ENCODE measurements at places on chromosomes 5 and 9.

DNA sequence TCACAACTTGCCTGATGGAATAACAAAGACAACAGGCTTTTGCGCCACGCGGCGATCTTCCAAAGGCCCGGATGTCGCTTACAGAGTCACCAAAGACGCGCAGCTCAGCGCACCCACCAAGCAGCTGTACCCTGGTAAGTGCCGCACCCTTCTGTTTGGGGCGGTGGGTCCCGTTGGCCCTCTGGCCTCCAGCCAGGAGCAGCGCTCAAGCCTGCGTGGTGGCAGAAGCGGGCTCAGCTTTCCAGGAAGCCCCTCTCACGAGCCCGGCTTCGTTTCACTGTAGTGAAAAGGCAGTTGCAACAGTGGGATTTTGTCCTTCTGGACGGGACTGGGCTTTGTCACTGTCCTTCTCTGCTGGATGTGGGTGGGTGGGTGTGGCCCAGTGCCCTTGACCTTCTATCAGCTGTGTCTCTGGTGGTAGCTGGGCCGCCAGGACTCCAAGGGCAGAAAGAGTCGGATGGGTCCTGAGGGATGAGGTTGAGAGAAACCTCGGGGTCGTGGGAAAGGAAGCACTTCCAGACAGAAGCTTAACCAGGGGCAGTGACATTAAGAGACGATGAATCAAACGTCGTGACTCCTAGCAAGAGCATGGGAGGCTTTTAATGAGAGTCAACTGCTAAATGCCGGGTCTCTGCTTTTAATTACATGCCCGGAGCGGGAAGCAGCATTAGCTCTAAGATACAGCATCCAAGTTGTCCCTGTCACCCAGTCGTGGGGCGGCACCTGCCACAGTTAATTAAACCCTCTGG lies 49.5 kb downstream of the COL5A1 start:
- no peak overlapping the region for H3K4me3 ChIP-seq
- peaks cover 14% of the 10 kb centered on the region for H3K4me1 ChIP-seq
- peak; percentile 72 for DNase-seq
- peaks cover 31% of the 10 kb centered on the region for H3K36me3 ChIP-seq
- H3K27ac ChIP-seq: peak overlapping the region; percentile 56
- H3K27me3 ChIP-seq: no peaks in the 10 kb centered on the region

- no peak overlapping the region for H3K4me3 ChIP-seq
- H3K27ac ChIP-seq: no peak overlapping the region
- H3K36me3 ChIP-seq: no peaks in the 10 kb centered on the region
These were observed 35.3 kb upstream of the SMIM23 start for GRCh38 chr5:171750311-171750788.

GRCh38 chr9:134044944-134045343 lies 19.7 kb downstream of the BRD3OS start:
- H3K4me3 ChIP-seq: no peak overlapping the region
- no peak overlapping the region for H3K27ac ChIP-seq
- no peak for DNase-seq
- H3K4me1 ChIP-seq: no peaks in the 10 kb centered on the region
- no peaks in the 10 kb centered on the region for H3K27me3 ChIP-seq

GRCh38 chr9:137380606-137381005 lies 42.4 kb downstream of the EXD3 start:
- no peak for DNase-seq
- H3K36me3 ChIP-seq: no peaks in the 10 kb centered on the region
- no peak overlapping the region for H3K4me3 ChIP-seq
- H3K4me1 ChIP-seq: no peaks in the 10 kb centered on the region
- H3K27ac ChIP-seq: no peak overlapping the region

DNA sequence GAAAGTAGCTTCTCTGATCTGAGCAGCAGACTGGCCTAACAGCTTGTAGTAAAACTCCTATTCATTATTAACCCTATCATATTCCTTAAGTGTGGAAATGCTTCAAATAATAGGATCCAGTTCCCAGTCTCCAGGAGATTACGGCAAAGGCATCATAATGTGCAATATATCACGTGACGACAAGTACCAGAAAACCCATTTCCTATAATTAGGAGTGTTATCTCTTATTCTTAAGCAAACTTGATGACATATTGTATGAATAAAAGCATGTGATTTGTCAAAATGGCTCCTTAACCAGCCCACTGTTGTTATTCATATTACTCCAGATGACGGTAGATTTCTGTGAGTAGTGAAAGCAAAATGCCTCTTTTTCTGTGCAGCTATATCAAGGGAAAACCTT lies 2.9 kb downstream of the SV2C start:
- DNase-seq: no peak
- H3K36me3 ChIP-seq: no peaks in the 10 kb centered on the region
- no peak overlapping the region for H3K4me3 ChIP-seq
- H3K27ac ChIP-seq: no peak overlapping the region
- H3K4me1 ChIP-seq: no peaks in the 10 kb centered on the region
- peaks cover 52% of the 10 kb centered on the region for H3K27me3 ChIP-seq

DNA sequence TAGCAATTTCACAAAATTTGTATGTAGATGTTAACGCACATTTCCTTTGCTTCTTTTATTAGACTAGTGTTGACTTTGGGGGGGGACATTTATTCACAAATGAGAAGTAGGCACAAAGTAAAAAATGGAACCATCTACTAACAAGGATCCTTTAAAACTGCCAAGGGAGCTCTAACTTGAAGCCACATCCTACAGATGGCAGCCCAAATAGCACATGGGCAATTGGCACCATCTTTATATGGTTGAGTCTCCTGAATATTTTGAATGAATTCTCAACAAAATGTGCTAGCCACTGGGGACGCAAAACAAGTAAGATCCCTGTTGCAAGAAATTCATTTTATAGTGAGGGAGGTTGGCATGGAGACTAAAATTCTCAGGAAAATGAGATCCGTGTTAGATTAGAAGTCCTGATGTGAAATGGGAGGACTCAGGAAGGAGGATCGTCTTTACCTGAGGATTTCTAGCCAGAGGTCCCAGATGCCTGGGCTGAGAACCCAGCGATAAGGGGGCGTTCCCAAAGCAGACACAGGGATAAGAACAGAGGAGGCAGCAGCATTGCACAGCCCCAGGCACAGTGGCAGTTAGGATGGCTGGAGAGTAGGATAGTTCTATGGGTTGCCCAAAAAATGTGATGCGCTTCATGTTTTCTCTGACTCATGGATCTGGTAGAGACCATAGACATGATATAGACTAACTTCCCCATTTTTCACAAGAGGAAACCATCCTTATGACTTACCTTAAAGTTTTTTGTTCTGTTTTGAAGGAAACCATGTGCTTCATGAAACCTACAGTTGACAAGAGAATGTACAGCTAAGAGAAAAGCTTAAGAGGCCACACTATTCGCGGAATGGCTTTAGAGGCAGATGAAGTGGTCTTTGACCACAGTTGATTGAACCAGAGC lies 37.4 kb downstream of the C9orf152 start:
- no peak for DNase-seq
- H3K4me3 ChIP-seq: no peak overlapping the region

DNA sequence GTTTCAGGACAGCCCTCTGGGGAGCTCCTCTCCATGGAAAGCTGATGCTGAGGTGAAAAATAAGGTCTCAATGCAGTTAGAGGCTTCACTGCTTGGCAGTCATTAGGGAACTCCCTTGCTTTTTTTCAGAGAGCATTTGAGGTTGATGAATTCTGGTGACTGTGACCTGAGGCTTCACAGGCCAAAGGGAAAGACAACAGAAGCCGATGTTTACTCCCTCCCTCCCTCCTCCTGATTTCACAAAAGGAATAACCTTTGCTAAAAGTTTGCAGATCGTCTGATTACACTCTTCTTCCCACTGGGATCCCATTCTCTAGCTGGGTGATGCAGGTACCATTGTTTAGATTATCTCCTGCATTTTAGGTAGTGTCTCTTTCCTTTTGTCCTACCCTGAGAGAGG lies 329.4 kb downstream of the KIF4B start:
- H3K4me1 ChIP-seq: no peaks in the 10 kb centered on the region
- no peaks in the 10 kb centered on the region for H3K27me3 ChIP-seq
- no peak for DNase-seq
- H3K36me3 ChIP-seq: no peaks in the 10 kb centered on the region

GRCh38 chr5:78761840-78762239 lies 113.3 kb upstream of the LHFPL2 start:
- 0 out of 2 replicates have a peak, but pooled peaks cover 15% of the 10 kb centered on the region for H3K27me3 ChIP-seq
- H3K27ac ChIP-seq: no peak overlapping the region
- DNase-seq: no peak
- H3K4me3 ChIP-seq: no peak overlapping the region
- no peaks in the 10 kb centered on the region for H3K36me3 ChIP-seq

GRCh38 chr9:129776938-129777768 lies 24.3 kb upstream of the PTGES start:
- peak; percentile 100 for DNase-seq
- H3K4me1 ChIP-seq: peaks cover 16% of the 10 kb centered on the region
- H3K4me3 ChIP-seq: peak overlapping the region; percentile 37
- H3K27ac ChIP-seq: peak overlapping the region; percentile 90
- H3K36me3 ChIP-seq: no peaks in the 10 kb centered on the region

DNA sequence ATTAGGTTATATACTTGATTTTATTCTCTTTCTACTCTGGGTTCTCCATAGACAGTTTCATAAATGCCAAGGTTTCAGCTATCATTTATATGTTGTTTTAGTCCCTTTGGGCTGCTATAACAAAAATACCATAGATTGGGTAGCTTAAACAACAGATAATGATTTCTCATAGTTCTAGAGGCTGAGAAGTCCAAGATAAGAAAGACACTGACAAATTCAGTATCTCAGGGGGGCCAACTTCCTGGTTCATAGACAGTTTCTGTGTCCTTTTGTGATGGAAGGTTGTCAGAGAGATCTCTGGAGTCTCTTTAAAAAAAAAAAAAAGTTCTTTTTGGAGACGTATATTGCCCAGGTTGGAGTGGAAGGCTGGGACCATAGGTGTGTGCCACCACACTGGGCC lies 113.3 kb downstream of the SCAMP1 start:
- no peak overlapping the region for H3K27ac ChIP-seq
- no peaks in the 10 kb centered on the region for H3K27me3 ChIP-seq
- DNase-seq: no peak
- H3K4me1 ChIP-seq: peaks cover 3% of the 10 kb centered on the region

GRCh38 chr9:34555002-34555348 lies 32.2 kb upstream of the ENHO start:
- no peak overlapping the region for H3K27ac ChIP-seq
- no peaks in the 10 kb centered on the region for H3K4me1 ChIP-seq
- H3K36me3 ChIP-seq: no peaks in the 10 kb centered on the region
- H3K27me3 ChIP-seq: no peaks in the 10 kb centered on the region

DNA sequence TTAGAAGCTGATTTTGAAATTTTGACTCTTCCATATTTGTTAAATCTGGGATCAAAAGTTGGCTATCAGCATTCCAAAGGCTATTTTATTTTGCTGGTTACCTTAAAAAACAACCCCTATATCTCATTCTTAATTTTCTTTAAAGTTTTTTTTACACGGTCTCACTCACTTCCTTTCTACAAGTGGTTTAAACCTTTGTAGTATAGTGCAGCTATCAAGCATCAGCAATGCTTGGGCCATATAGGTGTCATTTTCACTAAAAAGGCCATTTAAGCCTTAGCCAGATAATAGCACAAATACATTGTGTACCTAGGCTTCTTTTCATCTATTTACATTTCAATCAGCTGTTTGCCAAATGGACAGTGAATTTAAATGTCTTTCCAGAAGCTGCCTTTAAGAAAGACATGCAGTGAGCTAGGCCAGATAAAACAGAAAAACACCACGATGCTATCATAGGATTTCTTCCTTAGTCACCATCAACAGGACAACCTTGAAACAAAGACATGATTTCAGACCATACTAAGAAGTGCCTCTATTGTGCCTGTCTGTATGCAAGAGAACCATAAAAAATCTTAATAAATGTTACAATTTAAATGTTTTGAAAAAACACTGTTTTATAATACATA lies 104.2 kb downstream of the RAPGEF6 start:
- no peaks in the 10 kb centered on the region for H3K27me3 ChIP-seq
- no peaks in the 10 kb centered on the region for H3K36me3 ChIP-seq
- H3K4me1 ChIP-seq: peaks cover 6% of the 10 kb centered on the region
- H3K27ac ChIP-seq: no peak overlapping the region
- DNase-seq: no peak

DNA sequence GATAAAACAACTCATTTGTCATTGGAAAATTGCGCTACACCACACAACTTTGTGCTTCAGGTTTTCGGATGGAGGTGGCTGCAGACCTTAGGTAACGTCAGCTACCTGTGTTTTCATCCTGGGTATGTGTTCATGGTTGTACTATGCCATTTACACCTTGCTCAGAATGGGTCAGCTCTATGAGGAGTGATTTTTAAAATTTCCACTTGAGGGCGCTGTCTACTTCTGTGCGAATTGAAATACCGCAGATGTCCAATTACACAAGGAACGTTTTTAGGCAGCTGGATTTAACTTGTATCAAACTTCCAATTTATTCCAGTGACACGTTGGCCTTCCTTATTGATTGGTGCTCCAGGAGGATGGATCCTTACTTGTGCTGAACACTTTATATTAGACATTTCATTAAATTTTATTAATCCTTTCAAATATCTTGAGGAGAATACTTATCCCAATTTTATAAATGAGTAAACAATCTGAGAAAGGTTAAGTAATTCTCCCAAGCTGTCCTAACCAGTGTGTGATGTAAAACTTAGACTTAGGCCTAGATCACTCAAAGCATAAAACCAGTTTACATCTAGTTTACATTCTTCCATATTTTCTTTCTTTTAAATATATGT lies 23.4 kb downstream of the DMRTA1 start:
- H3K36me3 ChIP-seq: no peaks in the 10 kb centered on the region
- peaks cover 26% of the 10 kb centered on the region for H3K27me3 ChIP-seq
- no peaks in the 10 kb centered on the region for H3K4me1 ChIP-seq
- H3K27ac ChIP-seq: no peak overlapping the region

- no peaks in the 10 kb centered on the region for H3K4me1 ChIP-seq
- H3K36me3 ChIP-seq: no peaks in the 10 kb centered on the region
- no peak for DNase-seq
- H3K27ac ChIP-seq: no peak overlapping the region
- no peak overlapping the region for H3K4me3 ChIP-seq
These were observed 132.0 kb upstream of the NFIB start for GRCh38 chr9:14445946-14446345.

DNA sequence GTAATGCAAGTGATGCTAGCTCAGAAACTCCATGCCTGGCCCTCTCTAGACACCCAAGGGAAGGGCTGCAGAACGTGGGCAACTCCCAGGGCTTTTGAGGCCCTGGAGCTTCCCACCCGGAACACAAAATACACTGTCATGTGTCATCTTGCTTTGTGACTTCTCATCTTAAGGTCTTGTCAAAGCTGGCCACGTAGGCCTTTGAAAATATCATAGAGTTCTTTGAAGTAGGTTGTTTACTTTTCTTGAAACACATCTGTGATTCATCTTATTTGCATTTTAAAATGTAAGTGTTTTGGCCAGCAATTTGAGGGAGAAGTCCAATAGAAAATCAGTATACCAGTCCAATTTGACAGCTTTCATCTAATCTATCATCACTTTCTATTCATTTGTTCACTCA lies 40.2 kb upstream of the PALM2AKAP2 start:
- no peak overlapping the region for H3K27ac ChIP-seq
- DNase-seq: no peak
- no peaks in the 10 kb centered on the region for H3K4me1 ChIP-seq
- no peaks in the 10 kb centered on the region for H3K36me3 ChIP-seq

GRCh38 chr9:8659108-8659507 lies 859.5 kb upstream of the DMAC1 start:
- no peak for DNase-seq
- no peak overlapping the region for H3K4me3 ChIP-seq
- no peak overlapping the region for H3K27ac ChIP-seq
- no peaks in the 10 kb centered on the region for H3K4me1 ChIP-seq
- H3K27me3 ChIP-seq: no peaks in the 10 kb centered on the region

- H3K4me1 ChIP-seq: no peaks in the 10 kb centered on the region
- no peaks in the 10 kb centered on the region for H3K36me3 ChIP-seq
- H3K4me3 ChIP-seq: no peak overlapping the region
- peaks cover 7% of the 10 kb centered on the region for H3K27me3 ChIP-seq
These were observed 32.1 kb downstream of the SEMA4D start for GRCh38 chr9:89465726-89466308.
